Ecto neural progenitor cell (in vitro differentiated cells): ENCODE measurements at places on chromosomes 1 and 21.

- no peak for DNase-seq
These were observed 4.9 kb downstream of the RGS1 start for GRCh38 chr1:192580351-192580962.

- DNase-seq, result no peak
These were observed 1252.1 kb upstream of the ADGRL4 start for GRCh38 chr1:80258659-80259058.

- DNase-seq, result no peak
These were observed 78.8 kb downstream of the PIK3CD start for GRCh38 chr1:9730096-9730901.

- no peak for DNase-seq
These were observed 44.3 kb upstream of the IL10 start for GRCh38 chr1:206816390-206817287.

- no peak for DNase-seq
These were observed 449.5 kb upstream of the CAMK1G start for GRCh38 chr1:209134001-209134400.

DNA sequence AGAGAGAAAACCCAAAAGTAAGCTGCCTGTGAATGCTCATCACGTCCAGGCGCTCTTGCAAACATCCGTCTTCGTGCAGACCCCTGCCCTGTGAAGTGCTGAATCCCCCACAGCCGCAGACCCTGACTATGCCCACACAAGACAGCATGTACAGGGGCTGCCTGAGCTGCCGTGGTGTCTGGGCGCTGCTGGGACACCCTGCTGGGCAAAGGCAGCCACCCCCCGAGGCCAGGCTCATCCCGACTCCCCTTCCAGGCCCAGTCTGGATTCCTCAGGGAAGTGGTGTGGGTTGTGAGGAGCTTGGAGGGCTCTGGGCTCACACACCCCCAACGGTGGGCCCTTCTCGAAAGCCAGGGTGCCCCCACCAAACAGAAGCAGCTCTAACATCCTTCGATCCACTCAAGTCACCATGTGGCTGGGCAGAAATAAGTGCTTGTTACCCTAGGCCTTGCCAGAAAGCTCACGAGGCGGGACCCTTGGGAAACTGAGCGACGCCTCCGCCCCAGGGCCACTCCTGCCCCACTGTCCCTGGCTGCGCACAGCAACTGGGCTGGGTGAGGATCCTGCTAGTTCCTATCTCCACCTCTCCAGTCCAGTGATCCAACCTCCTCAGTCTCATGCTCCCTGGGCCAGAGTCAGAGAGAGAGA is 4.8 kb upstream of the WNT9A start:
- DNase-seq, result peak; percentile 39

GRCh38 chr1:234186037-234186688 is 187.1 kb upstream of the COA6 start:
- DNase-seq, result no peak

GRCh38 chr1:57512386-57512785 is 88.5 kb upstream of the DAB1 start:
- no peak for DNase-seq

DNA sequence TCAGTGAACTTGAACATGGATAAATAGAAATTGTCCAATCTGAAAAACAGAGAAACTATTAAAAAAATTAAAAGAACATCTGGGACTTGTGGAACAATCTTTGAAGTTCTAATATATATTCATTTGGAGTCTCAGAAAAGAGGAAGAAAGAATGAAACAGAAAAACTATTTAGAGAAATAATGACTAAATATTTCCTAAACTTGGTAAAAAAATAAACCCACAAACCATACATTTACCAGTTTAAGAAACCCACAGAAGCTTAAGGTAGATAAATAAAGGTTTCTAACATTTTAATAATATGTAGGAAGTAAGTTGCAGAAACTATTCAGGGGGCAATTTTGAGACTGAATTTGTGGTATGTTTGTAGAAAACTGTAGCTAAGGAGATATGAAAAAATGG is 437.8 kb downstream of the PTBP2 start:
- no peak for DNase-seq

DNA sequence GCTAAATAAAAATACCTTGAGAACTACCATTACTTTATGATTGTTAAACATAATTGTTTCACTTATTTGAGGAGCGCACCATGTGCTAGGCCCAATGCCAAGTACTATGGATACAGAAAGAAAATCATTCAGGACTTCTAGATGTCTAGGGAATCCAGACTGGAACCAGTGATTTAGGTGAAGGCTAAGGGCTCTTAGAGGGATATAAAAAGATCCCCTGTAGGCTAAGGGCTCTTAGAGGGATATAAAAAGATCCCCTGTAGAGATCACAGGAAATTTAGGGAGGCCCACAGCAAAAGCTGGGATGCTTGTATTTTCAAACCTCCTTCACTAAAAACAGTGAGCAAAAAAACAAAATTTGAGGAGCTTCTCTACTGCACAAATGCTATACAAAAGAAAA is 6.7 kb downstream of the TOR1AIP2 start:
- DNase-seq, result no peak

DNA sequence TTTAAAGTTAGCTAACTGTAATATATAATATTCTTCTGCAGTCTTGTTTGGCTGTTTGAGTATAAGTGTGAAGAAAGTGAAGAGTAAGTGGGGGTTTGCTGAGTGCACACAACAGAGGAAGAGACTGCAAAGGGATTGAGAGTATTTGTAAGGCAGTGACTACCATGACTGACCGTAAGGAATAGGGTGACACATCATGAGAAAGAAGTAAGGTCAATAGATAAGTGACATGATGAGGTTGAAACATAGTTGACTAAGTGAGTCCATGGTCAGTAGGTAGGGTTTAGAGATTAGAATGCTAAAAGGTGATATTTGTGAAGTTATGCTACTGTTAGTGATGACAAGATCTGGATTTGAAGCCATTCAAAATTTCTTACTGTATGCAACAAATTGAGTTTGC is 27.7 kb downstream of the WARS2 start:
- no peak for DNase-seq

GRCh38 chr1:206556047-206556749 is 48.9 kb downstream of the RASSF5 start:
- DNase-seq, result no peak

- DNase-seq, result no peak
These were observed 222.3 kb downstream of the TPR start for GRCh38 chr1:186152620-186153239.

GRCh38 chr1:14912839-14913481 is 240.6 kb upstream of the TMEM51 start:
- no peak for DNase-seq

DNA sequence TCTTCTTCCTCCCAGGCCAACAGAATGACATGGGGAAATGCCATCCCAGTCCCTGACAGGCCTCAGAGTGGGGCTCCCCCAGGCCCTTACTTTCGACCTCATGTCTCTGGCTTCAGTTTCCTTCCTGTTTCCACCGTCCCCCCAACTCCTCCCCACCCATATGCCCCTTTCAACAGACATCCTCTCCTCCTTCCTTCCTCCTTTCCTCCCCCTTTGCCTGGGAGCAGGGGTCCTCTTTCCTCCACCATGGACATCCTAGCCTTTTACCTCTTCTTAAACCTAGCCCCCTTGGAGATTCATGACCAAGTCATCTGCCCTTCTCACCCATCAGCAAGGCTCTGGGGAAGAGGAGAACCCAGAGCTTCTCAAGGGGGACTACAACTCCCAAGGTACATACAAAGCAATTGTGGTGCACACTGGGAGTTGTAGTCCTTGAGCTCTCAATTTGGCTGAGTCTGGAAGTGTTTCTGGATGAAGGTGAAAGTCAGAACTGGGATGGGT is 4.0 kb downstream of the ZBTB7B start:
- no peak for DNase-seq

DNA sequence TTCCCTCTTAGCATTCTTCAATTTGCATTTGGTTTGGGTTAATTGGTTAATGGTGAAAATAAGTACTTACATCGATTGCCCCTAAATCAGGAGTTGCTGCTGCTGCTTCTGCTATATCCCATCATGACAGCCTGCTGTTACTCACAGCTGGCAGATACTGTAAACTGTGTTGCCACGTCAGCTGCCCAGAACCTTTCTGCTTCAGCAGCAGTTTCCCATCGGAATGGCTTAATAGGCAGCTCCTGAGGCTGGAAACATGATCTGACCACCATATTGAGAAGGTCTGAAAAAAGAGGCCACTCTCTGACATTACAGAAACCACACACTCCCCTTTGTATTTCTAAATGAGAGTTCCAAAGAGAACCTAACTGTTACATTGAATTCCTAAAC is 14.3 kb upstream of the SEC16B start:
- DNase-seq, result peak; percentile 61

- no peak for DNase-seq
These were observed 101.7 kb downstream of the UBIAD1 start for GRCh38 chr1:11374748-11375110.

- DNase-seq, result no peak
These were observed 21.5 kb downstream of the FOXD2 start for GRCh38 chr1:47459253-47459788.

DNA sequence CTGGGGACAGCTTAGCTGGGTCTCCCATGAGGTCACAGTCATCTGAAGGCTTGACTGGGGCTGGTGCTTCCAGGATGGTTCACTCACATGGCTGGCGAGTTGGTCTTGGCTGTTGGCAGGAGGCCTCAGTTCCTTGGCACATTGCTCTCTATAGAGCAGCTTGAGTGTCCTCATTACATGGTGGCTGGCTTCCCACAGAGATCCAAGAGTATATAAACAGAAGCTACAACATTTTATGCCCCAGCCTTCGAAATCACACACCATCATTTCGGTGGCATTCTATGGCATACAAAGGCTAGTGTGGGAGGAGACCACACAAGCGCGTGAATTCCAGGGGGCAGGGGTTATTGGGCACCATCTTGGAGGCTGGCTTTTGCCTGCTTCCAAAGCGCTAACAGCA is 63.0 kb downstream of the ALPL start:
- DNase-seq, result no peak

- peak; percentile 61 for DNase-seq
These were observed 694 bp downstream of the MEAF6 start for GRCh38 chr1:37513795-37514349.

- no peak for DNase-seq
These were observed 180.2 kb downstream of the HIVEP3 start for GRCh38 chr1:41738475-41738874.

DNA sequence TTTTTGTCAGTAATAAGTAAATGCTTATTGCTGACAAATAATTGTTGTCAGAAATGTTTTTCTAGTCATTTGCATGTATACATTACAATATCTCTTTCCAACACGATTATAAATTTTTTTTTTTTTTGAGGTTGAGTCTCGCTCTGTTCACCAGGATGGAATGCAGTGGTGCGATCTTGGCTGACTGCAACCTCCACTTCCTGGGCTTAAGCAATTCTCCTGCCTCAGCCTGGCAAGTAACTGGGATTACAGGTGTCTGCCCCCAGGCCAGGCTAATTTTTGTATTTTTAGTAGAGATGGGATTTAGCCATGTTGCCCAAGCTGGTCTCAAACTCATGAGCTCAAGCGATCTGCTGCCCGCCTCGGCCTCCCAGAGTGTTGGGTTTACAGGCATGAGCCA is 72.0 kb upstream of the ATF3 start:
- no peak for DNase-seq

GRCh38 chr1:48943826-48944225 is 167.1 kb upstream of the BEND5 start:
- no peak for DNase-seq

DNA sequence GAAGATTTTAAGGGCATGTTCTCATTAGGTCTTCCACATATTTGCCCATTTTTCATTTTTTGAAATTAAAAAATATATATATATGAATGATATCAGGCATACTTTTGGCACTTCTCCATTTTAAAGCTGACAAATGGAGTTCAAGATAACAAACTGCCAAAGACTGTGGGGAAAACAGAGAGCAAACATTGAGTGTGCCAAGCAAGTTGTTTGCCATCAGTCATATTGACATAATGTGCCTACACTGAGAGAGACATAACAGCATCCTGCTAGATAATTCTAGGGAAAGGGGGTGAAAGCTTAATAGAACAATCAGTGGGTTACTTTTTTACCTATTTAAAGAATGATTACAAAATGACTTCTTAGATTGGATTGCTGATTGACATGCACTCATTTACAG is 529.4 kb upstream of the CXADR start:
- DNase-seq, result no peak

GRCh38 chr1:77687519-77687906 is 5.1 kb upstream of the ZZZ3 start:
- DNase-seq, result peak; percentile 87

GRCh38 chr1:156157506-156157905 is 4.1 kb downstream of the SEMA4A start:
- no peak for DNase-seq

DNA sequence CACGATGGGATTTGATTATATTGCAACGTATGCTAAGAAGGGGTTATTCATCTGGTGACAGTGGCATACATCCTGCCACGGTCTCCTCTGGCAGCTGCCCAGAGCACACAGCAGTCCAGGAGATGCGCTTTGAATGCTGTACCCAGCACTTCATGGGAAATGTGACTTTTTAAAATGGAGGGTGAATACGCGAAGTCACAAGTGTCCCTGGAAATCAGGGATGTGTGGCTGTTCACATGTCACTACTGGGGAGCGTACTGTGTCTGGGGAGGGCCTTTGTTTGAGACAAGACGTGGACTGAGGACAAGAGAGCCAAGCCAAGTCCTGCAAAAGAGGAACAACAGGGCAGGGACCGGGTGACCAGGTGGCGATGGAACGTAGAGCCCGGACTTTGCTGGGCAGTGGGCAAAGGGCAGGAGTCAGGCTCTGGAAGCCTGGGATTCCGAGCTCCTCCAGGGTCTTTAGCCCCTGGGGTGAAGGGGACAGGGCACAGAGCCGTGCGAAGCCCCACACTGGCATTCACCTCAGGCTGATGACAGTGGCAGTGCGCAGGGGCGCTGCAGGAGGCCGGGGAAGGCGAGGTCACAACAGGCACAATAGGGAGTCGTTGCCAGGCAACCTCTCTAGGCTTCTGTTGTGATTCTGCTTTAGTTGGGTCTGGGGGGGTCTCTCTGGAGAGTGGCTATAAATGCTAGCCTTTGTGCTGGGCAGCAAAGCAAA is 11.4 kb upstream of the ZBTB21 start:
- no peak for DNase-seq

GRCh38 chr1:200121421-200121820 is 93.9 kb downstream of the NR5A2 start:
- no peak for DNase-seq
